ENCODE measurements at places on chromosomes 12 and 14.

DNA sequence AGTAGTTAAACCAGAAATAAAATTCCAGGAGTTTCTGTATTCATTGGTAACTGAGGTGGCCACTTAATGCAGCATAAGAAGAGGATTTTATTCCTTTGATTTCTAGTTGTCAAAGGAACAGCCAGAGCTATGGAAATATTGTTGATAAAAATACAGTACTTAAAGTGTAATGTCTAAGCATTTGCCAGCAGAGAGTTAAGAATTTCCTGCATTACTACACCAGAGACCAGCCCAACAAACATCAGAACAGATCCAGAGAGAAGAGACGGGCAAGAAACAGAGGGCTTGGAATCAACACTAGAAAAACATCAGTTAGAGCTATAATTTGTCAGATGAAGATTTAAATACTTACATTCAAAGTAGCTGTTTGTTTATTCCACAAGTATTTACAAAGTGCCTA lies 77.9 kb downstream of the ST8SIA1 start:
- DNase-seq = no peak

GRCh38 chr14:51244591-51244990 lies 4.5 kb downstream of the TMX1 start:
- DNase-seq = no peak

- no peak for DNase-seq
These were observed 49.1 kb downstream of the FAM222A start for GRCh38 chr12:109762673-109763191.

GRCh38 chr14:100078997-100079725 lies 13.9 kb downstream of the EVL start:
- peak; percentile 89 for DNase-seq

DNA sequence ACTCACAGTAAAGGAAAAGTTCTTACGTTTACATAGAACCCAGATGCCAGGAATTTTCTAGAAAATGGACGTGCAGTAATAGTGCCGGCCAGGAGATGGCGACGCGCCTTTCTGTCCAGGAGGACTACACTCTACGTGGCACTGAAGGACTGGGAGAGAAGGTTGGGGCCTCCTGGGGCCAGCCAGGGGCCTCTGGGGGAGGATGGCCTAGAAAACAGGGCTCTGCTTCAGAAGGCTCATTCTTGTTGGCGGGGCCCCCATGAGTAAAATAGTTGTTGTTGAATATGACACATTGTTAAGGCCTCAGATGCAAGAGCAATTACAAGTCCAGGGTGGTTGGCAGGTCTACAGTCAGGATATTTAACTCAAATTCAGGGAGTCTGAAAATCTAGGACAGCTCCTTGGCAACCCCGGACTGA lies 120.1 kb upstream of the MAX start:
- peak; percentile 76 for DNase-seq

GRCh38 chr14:76955575-76956315 lies 72.8 kb downstream of the IRF2BPL start:
- DNase-seq = no peak

DNA sequence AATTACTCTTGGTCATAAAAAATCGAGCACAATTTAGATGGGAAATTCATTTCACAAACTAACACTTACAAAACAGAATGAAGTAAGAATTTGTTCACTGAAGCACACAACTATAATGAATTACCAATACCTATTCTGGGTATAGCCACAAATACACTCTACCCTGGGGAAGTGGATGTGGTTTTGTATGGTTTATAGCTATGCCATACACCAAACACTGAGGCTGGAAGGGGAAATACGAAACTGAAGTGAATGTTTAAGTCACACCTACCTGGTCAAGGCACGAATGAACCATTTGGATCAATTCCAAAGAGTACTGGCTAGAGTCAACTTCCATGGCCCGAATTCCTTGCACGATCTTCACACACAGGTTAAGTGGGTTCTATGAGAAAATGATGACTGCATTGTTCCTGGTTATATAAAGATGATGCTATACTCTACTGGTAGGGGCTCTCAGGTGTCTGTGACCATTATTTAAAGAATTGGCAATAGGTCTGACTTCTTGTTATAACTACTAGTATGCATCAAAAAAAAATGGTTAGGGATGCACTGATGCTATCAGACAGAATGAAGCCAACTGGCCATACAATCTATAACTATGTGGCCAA lies 12.8 kb downstream of the NEK9 start:
- DNase-seq = no peak

GRCh38 chr14:93010522-93011140 lies 87.7 kb downstream of the CHGA start:
- DNase-seq = peak; percentile 12

DNA sequence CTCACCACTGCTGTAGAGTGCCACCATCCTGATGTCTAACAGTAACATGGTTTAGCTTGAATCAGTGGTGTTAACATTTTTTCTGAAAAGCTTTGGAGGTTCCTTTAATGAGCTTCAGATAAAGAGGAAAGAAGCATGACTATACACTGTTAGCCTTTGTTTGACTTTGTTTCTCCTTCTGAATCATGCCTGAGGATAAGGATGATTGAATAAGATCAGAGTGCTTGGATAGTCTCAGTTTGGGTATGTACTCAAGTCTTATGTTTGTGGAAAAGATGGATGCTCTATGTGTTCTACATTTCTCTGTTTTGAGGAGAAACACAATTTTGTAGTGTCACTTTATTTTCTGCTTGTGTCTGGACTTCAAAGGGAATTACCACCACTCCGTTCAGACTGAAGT lies 42.0 kb downstream of the GPATCH2L start:
- DNase-seq = no peak

DNA sequence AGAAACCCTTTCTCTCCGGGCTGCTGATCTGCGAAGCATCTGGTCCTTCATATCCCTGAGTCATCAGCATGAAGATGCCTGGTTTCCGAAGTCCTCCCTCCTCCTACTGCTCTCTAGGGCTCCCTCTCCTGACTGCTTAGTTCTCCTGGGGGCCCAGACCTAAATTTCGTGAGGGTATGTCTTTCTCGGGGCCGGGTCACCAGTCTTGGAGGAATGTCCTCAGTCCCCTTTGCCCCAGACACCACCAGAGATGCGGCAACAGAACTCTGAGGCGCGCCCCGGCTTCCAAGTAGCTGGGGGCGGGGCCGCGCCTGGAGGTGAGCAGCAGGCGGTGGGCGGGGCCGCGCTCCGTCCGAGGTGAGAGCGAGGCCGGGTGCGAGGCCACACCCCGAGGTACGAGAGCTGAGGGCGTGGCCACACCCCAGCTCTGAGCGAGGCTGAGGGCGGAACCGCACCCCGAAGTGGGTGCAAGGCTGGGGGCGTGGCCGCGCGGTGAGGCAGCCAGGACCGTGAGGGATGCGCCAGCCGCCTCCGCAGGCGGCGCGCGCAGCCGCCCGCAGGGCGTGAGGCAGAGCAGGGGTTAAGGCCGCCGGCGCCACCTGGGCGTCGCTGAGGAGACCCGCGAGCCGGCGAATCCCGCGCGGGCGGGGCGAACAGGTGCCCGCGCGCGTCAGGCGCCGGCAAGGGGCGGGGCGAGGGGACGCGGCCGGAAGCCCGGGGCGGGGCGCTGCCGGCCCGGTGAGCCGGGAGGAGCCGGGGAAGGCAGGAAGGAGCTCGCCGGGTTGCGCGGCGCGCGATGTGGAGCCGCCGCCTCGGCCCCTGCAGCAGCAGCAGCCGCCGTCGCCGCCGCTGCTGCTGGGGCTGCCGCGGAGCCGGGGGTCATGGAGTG lies at the start of gene BICDL1:
Gene BICDL1, plus strand, starts transcription at position 765 of the 889 bp plus-strand sequence. CDS start 633 bp downstream, outside the sequence.
- peak; percentile 80 for DNase-seq

GRCh38 chr14:35678403-35679028 lies 130.6 kb downstream of the RALGAPA1 start:
- DNase-seq = no peak

DNA sequence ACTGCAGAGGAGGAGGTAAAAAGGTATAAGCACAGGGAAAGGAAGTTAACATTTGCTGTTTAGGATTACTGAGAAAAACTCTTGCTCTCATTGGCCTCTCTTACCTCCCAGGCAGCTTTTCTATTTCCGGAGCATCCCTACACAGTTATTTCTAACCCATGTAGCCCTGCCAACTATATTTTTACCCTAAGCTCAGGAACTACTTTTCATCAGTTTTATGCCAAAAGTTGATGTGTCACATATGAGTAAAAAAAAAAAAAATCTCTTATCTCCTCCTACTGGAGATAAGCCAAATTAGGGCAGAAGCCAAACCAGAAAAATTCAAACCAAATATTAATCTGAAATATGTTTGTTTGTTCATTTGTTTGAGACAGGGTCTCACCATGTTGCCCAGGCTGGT lies 34.4 kb upstream of the PSMA6 start:
- DNase-seq = peak; percentile 35

DNA sequence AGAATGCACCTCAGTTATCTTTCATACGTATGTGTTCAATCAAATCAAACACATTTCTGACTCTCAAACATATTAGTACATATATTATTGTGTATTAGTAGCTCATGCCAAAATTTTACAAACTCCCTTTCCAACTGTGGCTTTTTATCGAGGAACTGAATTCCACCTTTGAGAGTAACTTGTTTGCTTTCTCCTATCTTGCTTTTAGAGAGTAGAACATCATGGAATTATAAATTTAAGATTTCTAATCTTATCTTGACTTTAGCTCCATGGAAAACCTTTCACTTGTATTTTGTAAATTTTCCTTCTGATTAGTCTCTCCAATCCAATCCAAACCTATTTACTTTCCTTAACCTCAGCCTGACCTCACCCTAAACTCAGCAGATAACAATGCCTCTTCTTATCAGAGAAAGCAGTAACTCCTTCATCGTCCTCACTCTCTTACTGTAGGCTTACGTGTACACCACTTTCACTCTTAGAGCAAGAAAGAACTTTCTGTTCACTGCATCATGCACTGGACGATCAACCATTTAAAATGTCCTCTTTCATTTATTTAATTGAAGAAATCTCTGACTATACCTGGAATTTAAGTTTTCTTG lies 164.5 kb downstream of the TMTC3 start:
- DNase-seq = no peak

- DNase-seq = no peak
These were observed 6.9 kb downstream of the ATP2B1 start for GRCh38 chr12:89701606-89702206.

- no peak for DNase-seq
These were observed 165.9 kb upstream of the GSC start for GRCh38 chr14:94935706-94936300.

- no peak for DNase-seq
These were observed 108.2 kb downstream of the STXBP6 start for GRCh38 chr14:24941719-24942118.

GRCh38 chr12:13179211-13180074 lies 17.1 kb upstream of the EMP1 start:
- DNase-seq = peak; percentile 67

DNA sequence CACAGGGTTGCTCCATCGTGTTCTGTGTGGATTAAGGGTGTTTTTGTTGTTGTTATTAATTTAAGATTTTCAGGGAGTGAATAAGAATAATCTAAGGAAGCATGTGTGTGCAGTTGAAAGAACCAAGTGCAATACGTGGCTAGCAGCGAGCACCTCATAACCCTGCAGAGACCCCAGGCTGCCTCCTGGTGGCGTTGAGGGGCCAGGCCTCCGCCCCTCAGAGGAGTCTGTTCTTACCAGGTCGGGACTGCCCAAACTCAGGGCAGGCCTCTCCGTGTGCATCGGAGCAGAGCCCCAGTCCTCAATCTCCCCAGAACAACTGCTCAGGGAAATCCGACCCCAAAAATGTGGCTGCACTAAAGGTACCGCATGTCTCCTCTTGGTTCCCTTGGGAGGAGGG lies 36.8 kb downstream of the IL31 start:
- DNase-seq = no peak

DNA sequence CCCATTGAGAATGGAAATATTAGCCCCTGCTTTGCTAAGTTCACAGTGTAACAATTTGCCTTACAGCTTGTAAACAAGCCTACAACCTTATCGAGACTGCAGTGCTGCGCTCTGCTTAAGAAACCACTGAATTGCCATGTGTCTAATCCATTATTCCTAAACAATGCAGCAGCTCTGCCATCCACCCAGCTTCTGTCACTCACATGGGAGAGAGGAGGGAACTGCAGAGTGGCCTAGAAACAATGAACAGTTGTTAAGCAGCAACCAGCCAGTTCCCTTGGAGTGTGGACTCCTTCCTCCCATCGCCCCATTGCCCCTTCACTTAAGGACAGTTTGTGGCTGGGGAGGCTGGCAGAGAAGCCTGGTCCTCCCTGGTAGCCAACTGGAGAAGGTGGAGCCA lies 42.9 kb downstream of the TESPA1 start:
- no peak for DNase-seq

GRCh38 chr14:89564286-89564957 lies 147.4 kb upstream of the FOXN3 start:
- no peak for DNase-seq

- no peak for DNase-seq
These were observed 43.4 kb downstream of the SLC6A12 start for GRCh38 chr12:170371-171225.

DNA sequence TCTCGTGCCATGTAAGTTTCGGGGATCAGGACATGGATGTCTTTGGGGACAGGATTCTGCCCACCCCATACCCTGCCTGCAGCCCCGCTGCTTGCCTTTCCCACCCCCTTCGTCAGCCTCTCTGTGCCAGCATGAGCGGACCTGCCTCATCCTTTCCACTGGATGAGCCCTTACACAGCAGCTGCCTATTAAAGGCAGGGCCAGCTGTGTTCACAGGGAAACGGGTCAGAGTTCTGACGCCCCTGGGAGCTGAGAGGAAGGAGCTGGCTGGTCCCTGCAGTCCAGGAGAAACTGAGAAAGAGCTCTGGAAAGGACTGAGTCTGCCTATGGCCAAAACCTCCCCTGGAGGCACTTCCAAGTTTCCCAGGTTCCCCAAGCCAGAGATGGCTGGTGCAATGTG lies 83.5 kb upstream of the NCOR2 start:
- DNase-seq = no peak

DNA sequence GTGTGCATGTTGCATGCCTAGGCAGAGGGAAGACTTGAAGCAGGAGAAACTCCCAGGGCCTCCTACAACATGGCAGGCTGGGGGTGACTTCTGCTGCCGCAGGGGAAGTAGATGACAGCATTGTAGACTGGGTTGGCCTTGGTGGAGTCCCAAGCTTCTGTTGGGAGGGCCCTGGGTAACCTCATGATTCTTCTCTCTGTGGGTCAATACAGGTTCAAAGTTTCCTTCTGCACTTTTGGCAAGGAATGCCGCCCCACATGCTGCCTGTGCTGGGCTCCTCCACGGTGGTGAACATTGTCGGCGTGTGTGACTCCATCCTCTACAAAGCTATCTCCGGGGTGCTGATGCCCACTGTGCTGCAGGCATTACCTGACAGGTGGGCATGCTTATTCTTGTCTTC lies 78.4 kb upstream of the RIC8B start:
- no peak for DNase-seq

DNA sequence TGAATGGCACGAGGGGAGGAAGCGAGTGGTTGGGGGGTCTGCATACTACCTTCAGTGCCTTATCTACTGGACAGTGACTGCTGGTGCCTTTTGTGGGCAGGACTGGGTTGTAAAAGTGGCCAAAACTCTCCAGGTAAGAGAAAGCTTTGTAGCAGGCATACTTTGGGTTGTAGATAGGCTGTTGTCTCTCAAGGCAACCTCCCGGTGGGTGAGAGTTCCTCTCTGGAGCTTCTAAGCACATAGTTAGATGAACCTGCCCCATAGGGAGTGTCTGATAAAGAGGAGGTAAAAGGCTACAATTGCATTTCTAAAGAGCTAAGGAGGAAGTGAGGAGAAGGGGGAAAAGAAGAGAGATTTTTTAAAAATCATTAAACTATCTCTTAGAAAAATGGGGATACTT lies 4.2 kb upstream of the DAD1 start:
- no peak for DNase-seq

GRCh38 chr14:67493092-67493717 lies 4.7 kb upstream of the TMEM229B start:
- DNase-seq = no peak

GRCh38 chr12:7369274-7369729 lies 65.4 kb downstream of the ACSM4 start:
- no peak for DNase-seq

Measured in hematopoietic multipotent progenitor cell treated with erythropoietin and hydrocortisone succinate and interleukin-3 and kit ligand, for 8 days (in vitro differentiated cells).